Endothelial cell (in vitro differentiated cells): ENCODE measurements at places on chromosomes 3 and 15.

- DNase-seq, result no peak
These were observed 10.0 kb upstream of the TGM5 start for GRCh38 chr15:43276563-43277200.

DNA sequence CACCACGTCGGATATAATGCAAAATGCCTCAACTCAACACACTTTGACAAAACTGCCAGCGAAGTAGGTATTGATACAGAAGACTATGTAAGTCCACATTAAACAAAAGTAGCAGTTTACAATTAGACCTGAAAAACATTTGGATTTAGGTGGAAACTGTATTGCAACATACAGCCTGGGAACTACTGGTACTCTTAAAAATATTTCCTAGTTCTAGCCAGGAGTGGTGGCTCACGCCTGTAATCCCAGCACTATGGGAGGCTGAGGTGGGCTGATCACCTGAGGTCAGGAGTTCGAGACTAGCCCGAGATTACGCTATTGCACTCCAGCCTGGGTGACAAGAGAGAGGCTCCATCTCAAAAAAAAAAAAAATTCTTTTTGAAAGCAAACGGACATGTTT lies 246.2 kb downstream of the ZBTB20 start:
- DNase-seq, result no peak

DNA sequence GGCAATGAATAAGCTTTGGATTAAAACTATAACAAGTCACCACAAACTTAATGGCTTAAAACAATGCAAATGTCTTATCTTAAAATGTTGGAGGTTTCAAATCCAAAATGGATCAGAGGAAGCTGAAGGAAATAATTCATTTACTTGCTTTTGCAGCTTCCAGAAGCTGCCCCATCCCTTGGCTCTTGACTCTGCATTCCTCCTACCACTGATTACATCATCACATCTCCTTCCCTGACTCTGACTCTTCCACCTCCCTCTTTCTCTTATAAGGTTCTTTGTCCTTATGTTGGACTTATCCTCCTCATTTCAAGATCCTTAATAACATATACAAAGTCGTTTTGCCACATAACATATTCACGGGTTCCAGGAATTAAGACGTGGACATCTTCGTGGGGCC lies 982.8 kb upstream of the ROBO1 start:
- no peak for DNase-seq

DNA sequence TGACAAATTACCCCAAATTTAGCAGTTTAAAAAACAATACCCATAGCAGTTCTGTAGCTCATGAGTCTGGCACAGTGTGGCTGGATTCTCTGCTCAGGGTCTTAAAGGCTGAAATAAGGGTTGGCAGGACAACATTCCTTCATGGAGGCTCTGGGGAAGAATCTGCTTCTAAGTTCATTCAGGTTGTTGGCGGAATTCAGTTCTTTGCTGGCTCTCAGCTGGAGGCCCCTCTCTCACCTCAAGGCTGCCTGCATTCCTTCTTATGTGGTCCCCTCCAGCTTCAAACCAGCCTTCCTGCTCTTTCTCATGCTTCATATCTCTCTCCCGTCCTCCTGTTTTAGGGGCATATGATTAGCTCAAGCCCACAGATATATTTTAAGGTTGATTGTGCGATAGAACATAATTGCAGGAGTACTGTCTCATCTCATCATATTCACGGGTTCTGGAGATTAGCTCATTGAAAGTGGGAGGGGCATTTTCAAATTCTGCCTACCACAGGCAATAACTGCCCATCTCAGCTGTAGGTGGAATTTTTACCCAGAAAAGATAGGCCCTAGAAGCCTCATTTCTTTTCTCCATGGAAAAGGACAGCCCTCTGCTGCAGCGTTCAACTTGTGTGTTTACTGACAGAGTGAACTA lies 5.6 kb upstream of the ZBTB47 start:
- no peak for DNase-seq

- DNase-seq, result no peak
These were observed 39.5 kb downstream of the ZNF280D start for GRCh38 chr15:56693761-56694160.
